Chondrocyte (in vitro differentiated cells): ENCODE measurements at places on chromosomes 3 and 15. TPM values are rescaled to one million over a fixed set of nuclear protein-coding genes. Genes with fewer than 3 reads are reported as not detected.

DNA sequence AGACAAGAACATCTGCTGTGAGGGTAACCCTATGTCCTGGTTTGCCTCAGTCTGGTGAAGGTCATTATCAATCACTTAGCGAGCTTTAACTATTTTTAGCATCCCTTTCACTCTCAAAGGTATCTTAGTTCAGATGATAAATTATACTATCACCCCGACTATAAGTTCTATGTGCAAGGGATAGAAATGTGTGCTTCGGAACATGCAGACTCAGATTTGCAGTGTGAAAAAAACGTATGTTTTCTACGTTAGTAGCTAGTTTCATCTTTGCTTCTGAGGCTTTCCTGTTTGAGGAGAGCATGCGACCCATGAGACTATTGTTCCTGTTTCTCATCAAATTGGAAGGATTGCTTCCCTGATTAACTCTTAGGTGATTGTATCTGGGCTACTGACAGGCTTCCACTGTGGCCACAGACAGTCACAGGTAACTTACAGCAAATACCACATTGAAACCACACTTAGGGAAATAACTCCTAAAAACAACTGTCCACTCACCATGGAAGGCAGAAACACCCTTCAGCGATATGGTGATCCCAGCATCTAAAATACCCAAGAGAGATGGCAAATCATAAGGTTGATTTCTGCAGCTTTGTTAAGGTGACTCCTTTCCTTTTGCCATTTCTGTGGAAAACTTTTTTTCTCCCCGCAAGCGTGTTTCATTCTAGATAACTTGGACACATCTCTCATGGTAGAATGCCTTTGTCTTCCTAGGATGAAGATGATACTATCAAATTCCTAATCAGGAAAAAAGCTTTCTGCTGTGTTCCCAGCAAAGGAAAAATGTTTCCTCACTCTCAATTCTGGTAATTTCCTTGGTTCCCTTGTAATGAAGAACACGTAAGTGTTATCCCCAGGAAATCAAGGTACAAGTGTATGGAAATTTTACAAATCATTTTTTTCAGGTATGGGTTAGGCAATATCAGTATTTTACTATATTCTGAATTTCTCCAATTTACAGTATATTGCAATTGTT, 5.2 kb downstream of the GCSAM start:
- DNase-seq, result no peak

DNA sequence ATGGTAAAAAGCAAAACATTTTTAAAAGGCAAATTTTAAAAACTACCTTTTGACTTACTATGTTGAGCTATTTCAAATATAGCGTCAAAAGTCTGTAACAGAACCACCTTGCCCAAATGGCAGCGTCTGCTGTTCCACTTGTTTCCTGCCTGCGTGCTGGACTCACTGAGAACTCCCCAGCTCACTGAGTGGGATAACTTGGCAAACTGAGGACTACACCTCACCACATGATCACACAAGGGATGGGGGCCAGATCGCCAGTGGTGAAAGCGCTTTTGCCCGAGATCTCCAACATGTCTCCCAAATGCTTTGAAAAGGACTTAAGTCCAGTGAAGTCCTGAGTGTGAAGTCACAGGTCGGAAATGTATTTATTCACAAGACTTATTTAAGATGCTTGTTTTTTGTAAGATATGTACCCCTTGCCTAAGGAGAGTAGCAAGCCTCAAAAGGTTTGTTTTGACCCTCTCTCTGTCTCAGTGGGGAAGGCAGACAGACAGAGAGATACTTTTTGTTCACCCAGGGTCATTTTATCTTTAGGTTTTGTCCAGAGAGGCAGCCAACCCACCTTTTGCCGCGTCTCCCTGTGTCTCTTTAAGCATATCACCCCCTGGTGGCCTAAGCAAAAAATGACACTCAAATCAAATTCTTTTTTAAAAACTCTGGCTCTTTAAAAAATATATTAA, 192.6 kb downstream of the PDZRN3 start:
- no peak for DNase-seq

- no peak for DNase-seq
Observed at GRCh38 chr15:85071061-85071460, 89.4 kb downstream of the PDE8A start.

DNA sequence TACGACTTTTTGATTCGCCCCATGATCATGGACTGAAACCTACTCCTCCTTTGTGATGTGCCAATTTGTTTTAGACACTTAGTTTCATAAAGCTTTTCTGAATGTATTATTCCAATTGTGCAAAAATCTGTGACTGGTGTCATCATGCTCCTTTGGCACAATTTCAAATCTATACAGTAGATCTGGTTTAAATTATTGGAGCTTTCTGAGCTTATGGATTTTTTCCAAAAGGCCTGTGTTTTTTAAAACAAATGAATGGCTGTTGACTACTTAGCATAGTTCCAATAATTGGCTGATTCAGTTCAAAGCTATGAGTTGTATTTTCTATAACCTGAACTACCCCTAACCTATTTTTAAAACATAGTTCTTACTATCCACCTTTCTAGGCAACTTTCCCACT, 282.7 kb downstream of the CNTN3 start:
- DNase-seq, result no peak

GRCh38 chr3:124620600-124621063, 109.6 kb upstream of the UMPS start:
- DNase-seq, result no peak

GRCh38 chr15:39628546-39629257, 47.8 kb downstream of the THBS1 start:
- no peak for DNase-seq

DNA sequence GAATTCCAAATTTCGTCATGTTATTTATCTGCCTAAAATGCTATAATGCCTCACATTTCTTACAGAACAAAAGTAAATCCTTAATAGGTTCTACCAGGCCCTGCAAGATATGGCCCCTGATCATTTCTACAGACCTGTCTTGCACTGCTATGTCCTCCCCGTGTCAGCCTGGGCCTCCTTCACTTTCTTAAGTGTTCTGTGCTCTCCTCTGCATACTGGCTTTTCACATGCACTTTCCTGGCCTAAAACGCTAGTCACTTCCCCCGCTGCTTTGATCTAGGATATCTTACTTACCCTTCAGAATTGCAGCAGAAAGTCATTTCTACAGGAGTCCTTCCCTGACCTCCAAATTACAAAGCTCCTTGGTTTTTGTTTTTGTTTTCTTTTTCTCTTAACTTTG, 551.3 kb downstream of the NSUN3 start:
- DNase-seq, result no peak

DNA sequence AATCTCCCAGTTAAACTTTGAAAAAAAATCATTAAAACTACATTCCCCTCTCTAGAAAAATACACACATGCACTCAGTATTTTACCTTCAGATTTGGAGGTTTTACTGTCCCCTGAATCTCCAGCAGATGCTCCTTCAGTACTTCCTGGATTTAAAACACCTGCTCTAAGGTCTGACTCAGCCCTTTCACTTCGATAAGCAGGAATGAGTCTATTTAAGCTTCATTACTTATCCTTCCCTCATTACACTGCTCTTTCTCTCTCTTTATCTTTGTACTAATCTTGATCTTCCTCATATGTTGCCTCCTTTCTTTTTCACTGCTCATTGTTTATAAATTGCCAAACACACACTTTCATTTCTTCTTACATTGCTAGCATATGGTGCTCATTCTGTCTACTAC, 443.9 kb downstream of the DIPK2A start:
- DNase-seq, result no peak

DNA sequence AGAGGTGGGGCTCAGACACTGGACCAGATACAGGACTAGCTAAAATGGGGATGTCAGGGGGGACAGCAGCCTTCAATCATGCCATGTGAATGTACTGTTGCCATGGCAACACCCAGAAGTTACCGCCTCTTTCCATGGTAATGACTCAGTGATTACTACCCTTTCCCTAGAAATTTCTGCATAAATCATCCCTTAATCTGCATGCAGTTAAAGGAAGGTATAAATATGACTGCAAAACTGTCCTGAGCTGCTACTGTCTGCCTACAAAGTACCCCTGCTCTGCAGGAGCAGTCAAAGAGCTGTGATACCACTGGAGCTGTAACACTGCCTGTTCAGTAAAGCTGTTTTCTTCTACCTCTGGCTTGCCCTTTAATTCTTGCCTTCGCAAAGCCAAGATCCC, 168.2 kb downstream of the PEAK1 start:
- DNase-seq, result no peak

GRCh38 chr3:103968131-103968530, 1398.6 kb upstream of the ALCAM start:
- DNase-seq, result no peak

DNA sequence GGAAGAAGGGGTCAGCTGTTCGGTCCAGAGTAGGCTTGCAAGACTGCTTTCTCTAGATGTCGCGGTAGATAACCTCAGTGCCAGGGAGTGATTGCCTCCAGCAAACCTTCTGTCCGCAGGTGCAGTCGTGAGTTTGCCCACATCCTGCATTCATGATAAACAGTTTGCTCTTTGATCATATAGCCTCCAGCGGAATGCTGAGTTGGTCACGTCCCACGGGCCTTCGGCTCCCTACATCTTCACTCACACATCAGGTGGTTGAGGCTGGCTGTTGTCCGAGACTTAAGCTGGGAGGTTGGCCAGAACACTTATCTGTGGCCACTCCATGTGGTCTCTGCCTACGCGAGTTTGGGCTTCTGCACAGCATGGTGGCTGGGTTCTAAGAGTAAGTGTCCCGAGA, 62.1 kb upstream of the NR2C2 start:
- DNase-seq, result no peak

- no peak for DNase-seq
Observed at GRCh38 chr15:90062023-90062442, 40.2 kb downstream of the IDH2 start.

DNA sequence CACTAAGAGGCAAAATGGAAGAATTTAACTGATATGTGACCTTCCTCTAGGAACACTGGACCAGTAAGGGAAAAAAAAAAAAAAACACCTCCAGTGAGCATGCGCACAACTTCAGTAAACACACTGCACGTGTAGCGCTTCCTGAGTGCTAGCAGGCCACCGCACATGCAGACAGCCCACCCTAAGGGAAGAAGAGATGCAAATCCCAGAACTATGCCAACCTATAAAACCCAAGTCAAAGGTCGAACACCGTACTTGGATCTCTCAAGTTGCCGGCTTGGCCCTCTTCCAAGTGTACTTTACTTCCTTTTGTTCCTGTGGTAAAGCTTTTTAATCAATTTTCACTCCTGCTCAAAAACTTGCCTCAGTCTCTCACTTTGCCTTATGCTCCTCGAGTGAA, 64.5 kb upstream of the CADPS start:
- DNase-seq, result no peak

AQP9 gene
- total RNA-seq, result not detected in 3 replicates

DLL4 gene
- total RNA-seq, result 0.36 to 0.45 TPM in 2 of 3 replicates, not detected in the other

SLC2A2 gene
- total RNA-seq, result not detected in 3 replicates

A4GNT gene
- not detected in 3 replicates for total RNA-seq

EPHA6 gene
- total RNA-seq, result 0.33 to 0.70 TPM (median 0.62 TPM) in 3 replicates

UCN2 gene
- total RNA-seq, result 1.6 to 3.4 TPM (median 3.3 TPM) in 3 replicates

ASB14 gene
- not detected in 3 replicates for total RNA-seq

ZNF502 gene
- not detected in 3 replicates for total RNA-seq

MCF2L2 gene
- 1.6 to 2.6 TPM (median 2.1 TPM) in 3 replicates for total RNA-seq

GOLGA6L7 gene
- total RNA-seq, result not detected in 3 replicates
